Activated CD4-positive, alpha-beta T cell treated with anti-CD3 and anti-CD28 coated beads for 24 hours (primary cell): ENCODE measurements at places on chromosomes 13 and 19.

DNA sequence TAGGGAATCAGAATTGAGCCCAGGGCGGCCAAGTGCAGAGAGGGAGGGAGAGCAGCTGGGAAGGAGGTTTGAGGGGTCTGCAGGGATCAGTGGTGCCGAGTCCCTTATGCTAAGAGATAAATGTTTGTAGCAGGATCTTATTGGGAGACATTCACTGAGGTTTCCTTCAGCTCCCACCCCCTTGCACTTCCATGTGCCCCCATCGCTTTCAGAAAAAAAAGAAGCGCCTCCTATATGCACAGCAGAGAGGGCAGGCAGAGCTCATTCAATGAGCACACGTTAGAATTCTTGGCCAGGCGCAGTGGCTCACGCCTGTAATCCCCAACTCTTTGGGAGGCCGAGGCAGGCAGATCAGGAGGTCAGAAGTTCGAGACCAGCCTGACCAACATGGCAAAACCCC, 28.0 kb downstream of the CYP4F2 start:
- DNase-seq, result no peak

DNA sequence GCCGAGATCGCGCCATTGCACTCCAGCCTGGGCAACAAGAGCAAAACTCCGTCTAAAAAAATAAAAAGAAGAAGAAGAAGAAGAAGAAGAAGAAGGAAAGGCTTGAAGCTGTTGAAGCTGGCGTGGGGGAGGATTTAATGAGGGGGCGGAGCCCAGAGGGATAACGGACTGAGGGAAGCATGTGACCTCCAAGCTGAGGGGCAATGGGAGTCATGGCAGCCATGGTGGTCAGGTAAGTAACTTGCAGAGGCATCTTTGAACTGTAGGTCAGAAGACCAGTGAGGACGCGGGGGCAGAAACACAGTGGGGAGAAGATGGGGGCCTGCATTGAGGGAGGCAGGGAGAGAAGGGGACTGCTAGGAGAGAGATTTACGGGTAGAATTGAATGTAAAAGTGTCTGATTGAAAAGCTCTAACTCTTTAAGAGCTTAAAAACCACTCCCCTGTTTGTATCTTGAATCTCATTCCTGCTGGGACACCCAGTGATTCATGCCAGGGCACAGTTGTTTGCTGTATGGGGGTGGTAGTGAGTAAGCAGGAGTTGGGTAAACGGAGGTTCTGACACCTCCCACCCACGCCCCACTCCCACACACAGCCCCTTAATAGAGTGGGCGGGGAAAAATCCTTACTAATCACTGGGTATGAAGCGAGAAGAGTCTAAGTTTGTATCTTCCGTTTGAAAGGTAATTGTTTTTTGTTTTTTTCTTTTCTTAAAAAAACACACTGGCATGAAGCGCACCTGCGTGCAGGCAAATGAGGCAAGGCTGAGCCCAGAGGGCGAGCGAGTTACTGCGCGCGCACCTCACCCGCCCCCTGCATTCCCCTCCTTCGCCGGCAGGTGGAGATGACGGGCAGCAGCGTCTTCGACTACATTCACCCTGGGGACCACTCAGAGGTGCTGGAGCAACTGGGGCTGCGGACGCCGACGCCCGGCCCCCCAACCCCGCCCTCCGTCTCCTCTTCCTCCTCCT, 13.0 kb downstream of the TMEM160 start:
- DNase-seq, result peak; percentile 95

DNA sequence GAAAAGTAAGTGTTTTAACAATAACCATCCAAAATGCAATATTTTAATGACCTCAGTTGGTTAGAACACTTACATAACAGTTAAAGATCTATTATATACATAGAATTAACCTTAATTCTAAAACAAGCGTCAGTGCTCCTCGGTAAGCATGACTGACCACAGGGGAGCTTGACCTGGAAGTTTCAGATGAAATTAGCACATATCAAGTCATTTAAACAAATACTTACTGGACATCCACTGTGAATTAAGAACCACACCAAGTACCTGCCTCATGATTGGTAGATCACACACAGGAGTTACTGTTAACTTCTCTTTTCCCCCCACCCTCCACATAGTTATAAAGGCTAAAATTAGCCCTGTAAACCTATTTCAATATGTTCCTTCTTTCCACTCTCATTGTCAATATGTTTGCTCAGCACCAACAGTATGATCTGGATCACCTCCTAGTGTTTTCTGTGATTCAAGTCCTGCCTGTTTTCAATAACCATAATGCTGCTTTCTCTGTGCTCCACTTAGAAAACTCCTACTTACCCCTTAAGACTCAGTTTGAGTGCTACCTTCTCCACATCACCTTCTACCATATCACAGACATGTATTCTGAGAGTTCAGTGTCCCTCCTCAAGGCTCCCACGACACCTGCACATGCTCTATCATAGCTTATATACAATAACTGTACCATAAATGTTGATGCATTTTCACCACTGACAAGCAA, 209.0 kb downstream of the VWA8 start:
- DNase-seq, result no peak

- DNase-seq, result peak; percentile 66
Measured at GRCh38 chr19:19361075-19361594, 40.5 kb downstream of the MAU2 start.

DNA sequence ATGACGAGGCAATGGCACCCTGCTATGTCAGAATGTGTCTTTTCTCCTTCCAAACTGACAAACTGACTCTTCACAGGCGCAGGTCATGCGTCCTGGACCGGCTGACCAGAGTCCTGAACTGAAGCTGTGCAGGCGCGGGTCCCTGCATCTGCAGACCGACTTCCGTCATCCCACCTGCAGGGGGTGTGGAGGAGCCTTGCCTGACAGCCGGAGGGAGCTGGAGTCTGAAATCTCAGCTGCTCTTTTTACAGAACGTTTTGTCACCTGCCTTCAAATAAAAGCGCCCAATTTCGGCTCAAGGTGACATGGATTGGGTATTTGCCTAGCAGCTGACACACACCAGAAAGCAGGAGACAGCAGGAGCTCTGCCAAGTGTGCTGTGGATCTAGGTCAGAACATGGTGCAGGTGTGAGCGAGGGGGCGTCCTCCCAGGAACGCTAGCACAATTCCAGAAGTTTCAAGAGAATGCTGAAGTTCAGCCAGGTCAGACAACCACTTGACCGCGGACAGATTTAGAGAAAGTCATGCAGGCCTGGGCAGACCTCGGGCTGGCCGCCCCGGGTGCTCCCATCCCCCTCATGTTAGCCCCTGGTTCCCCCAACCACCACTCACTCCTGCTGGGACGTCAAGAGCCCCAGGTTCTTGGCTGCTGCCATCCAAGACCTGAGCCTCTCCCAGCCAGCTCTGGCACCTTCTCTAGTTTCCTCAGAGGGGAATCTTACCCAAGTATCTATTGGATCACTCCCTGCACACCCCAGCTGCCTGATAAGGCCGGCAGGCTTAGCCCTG, 32.8 kb downstream of the ELL start:
- DNase-seq, result no peak

DNA sequence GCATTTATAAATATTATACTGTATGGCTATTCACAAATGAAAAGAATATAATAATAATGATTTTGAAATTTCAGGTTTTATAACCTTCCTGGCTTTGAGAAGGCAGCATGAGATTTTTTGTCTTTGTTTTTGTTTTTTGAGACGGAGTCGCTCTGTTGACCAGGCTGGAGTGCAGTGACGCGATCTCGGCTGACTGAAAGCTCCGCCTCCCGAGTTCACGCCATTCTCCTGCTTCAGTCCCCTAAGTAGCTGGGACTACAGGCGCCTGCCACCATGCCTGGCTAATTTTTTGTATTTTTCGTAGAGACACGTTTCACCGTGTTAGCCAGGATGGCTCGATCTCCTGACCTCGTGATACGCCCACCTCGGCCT, 64.1 kb downstream of the ZNF429 start:
- peak; percentile 30 for DNase-seq

DNA sequence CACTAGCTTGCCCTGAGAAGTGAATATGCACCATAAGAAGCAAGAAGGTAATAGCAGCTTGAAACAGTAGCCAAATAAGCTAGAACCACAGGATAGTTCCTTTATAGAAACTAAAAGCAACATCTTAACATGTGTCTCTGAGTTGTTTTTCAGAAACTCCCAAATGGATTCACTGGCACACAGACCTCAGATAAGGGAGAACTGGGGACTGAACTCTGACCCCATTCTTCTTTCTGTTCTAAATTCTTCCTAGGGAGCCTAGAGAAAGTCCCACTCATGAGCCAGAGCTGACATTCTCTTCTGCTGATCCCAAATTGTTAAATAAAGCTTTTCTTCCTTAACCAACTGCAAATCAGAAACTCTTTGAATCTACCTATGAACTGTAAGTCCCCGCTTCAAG, 146.1 kb downstream of the PCDH9 start:
- DNase-seq, result no peak

GRCh38 chr19:3982701-3983541, 2.3 kb downstream of the EEF2 start:
- no peak for DNase-seq

GRCh38 chr13:98807774-98808173, 55.3 kb upstream of the SLC15A1 start:
- no peak for DNase-seq

- DNase-seq, result no peak
Measured at GRCh38 chr13:95050800-95051615, 250.2 kb downstream of the ABCC4 start.

DNA sequence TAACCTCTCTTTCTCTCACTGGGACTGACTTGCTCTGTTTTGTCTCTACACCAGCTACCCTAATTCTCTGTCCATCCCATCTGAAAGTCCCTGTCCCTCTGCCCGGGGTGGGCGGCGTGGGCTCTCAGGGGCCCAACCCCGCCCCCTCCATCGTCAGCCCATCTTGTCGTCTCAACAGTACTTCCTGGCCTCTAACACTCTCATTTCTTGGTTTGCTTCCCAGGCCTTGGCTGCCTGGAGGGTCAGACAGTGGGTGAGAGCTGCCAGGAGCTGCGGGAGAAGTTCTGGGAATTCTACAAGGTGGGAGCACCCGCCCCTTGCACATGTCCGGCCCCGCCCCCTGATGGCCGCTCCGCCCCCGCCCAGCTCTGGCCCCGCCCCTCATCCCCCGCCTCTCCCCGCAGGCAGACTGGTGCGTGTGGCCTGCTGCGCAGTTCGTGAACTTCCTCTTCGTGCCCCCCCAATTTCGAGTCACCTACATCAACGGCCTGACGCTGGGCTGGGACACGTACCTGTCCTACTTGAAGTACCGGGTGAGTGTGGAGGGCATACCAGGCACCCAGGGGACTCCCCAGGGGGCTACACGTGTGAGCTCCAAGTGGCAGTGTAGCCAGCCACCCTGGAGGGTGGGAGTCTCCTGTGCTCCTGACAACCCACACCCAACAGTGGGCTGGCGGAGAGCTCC, 1.7 kb downstream of the MPV17L2 start:
- DNase-seq, result no peak

GRCh38 chr13:99303863-99304521, 3.2 kb downstream of the GPR183 start:
- DNase-seq, result peak; percentile 51

DNA sequence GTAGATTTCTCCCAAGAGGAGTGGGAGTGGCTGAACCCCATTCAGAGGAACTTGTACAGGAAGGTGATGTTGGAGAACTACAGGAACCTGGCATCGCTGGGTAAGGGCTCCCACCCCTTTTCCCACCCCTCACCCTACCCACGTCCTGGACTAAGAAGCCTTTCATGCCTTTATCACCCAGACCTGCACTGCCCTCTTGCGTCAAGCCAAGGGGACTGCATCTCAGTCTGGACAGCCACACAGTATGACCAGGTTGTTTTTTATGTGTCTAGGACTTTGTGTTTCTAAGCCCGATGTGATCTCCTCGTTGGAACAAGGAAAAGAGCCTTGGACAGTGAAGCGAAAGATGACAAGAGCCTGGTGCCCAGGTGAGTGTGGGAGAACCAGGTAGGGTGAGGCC, 8.8 kb downstream of the ZFP28 start:
- no peak for DNase-seq

- DNase-seq, result no peak
Measured at GRCh38 chr19:1087813-1088415, 7.3 kb downstream of the POLR2E start.

DNA sequence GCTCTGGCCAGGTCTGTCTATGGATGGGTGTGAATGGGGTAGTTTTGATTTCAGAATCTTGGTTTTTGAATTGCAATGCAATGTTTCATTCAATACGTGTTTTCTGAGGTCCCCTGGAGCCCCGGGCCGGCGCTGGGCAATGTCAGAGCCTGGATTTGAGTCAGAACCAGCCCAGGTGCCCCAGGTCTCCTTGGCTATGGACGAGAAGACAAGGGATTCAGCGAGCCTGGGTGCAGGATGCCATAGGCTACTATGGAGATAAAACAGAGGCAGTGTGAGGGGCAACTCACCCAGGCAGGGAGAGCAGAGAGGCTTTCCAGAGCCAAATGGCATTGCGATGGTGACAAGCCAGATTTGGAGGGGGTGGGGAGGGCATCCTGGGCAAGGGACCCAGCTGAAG, 1.2 kb upstream of the RPL13A start:
- DNase-seq, result no peak

- DNase-seq, result no peak
Measured at GRCh38 chr19:35773020-35773806, 2.2 kb upstream of the ARHGAP33 start.

DNA sequence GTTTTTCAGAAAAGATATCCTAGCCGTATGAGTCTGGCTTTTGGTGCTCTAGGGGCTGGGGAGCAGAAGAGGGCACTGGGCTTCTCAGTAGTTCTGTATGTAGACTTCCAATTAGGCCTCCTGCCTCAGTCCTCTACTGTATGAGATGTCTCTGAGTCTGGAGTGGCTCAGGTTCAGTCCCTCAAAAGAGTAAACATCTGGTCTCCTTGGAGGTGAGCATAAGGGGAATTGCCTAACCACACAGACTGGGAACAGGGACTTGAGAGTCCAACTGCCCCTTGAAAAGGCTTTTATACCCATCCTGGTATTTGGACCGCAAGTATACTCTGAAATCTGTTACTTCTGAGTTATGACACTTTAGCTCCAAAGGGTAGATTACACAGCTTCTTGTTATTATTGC, 214.5 kb downstream of the TDRD3 start:
- no peak for DNase-seq

- DNase-seq, result no peak
Measured at GRCh38 chr13:24165746-24166145, 5.2 kb downstream of the SPATA13 start.

- no peak for DNase-seq
Measured at GRCh38 chr19:18390065-18390907, 4.3 kb downstream of the GDF15 start.
